ENCODE measurements at places on chromosomes 5 and 9. TPM values are rescaled to one million over a fixed set of nuclear protein-coding genes. Genes with fewer than 3 reads are reported as not detected.

DNA sequence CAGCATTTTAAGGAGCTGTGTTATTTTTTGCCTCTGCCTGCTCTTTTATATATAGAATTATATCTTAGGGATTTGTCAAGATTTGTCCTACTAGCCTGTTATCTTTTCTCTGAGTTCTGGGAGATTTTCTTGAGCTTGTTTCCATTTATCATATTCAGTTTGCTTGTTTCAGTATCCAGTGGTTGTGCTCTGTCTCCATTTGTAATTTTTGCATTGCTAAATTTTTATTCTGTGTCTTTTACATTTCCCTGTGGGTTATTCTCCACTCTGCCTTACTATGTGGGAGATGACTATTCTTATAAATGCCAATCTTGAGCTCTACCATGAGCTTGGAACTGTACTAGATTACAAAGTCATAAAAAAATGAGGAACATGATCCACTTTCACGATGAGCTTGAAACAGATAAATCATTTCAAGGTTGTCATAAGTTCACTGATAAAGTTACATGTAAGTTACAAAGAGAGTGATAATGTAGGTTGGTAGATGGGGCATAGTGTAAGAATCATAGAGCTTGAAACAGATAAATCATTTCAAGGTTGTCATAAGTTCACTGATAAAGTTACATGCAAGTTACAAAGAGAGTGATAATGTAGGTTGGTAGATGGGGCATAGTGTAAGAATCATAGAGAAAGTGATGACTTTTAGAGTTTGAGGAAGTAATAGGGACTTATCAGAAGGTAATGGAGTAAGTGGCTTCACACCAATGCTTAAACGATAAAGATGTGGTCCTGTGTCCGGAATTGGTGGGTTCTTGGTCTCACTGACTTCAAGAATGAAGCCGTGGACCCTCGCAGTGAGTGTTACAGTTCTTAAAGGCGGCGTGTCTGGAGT lies 287.3 kb downstream of the ADGRV1 start:
- no peak for DNase-seq
- no peaks in the 10 kb centered on the region for H3K36me3 ChIP-seq
- peak overlapping the region; percentile 1 for H3K27ac ChIP-seq
- no peaks in the 10 kb centered on the region for H3K4me1 ChIP-seq
- no peaks in the 10 kb centered on the region for H3K27me3 ChIP-seq

DNA sequence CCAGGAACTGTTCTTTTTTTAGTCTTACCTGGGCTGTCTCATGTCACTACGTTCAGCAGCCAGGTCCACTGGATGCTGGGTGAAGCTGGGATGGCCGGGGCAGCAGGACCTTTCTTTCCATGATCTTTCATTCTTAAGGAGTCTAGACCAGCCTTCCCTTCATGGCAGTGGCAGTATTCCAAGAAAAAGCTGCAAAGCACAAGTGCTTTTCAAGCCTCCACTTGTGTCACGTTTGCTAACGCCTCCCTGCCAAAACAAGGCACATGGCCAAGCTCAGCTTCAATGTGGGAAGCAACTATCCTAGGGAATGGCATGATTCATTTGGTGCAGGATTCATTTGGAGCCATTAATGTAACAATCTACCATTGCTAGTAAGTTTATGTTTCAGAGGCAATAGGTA lies 94.8 kb downstream of the RCL1 start:
- H3K4me1 ChIP-seq, result no peaks in the 10 kb centered on the region
- H3K4me3 ChIP-seq, result no peak overlapping the region
- DNase-seq, result no peak
- H3K27me3 ChIP-seq, result no peaks in the 10 kb centered on the region
- no peak overlapping the region for H3K27ac ChIP-seq
- no peaks in the 10 kb centered on the region for H3K36me3 ChIP-seq

- peaks cover 45% of the 10 kb centered on the region for H3K4me1 ChIP-seq
- DNase-seq, result peak; percentile 66
- no peaks in the 10 kb centered on the region for H3K36me3 ChIP-seq
- no peak overlapping the region for H3K4me3 ChIP-seq
These were observed 59.3 kb downstream of the SLC22A5 start for GRCh38 chr5:132428484-132429462.

- no peak for DNase-seq
- no peak overlapping the region for H3K27ac ChIP-seq
- no peaks in the 10 kb centered on the region for H3K27me3 ChIP-seq
- H3K4me1 ChIP-seq, result no peaks in the 10 kb centered on the region
These were observed 8.7 kb upstream of the JAKMIP2 start for GRCh38 chr5:147791181-147791580.

DNA sequence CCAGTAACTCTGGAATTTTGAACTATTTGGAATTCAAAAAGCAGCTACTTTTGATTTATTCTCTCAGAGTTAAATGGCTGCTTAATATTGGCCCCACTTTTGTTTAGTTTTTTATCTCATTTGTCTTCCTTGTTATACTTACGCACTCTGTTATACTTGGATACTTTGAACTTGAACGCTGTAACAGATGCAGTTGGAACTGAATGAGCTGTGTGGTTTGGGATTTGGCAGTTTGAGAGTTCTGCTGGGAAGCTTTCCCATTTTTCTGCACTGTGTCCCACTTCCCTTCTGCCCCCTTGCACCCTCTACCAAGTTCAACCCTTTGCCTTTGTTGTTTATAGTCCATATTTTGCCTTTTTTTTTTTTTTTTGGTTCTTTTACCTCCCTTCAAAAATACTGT lies 3.8 kb downstream of the RHOBTB3 start:
- H3K36me3 ChIP-seq, result no peaks in the 10 kb centered on the region
- no peaks in the 10 kb centered on the region for H3K27me3 ChIP-seq
- peak overlapping the region; percentile 39 for H3K27ac ChIP-seq

GRCh38 chr5:36535378-36535777 lies 71.0 kb upstream of the SLC1A3 start:
- H3K27ac ChIP-seq, result no peak overlapping the region
- H3K27me3 ChIP-seq, result no peaks in the 10 kb centered on the region
- H3K4me3 ChIP-seq, result no peak overlapping the region
- no peaks in the 10 kb centered on the region for H3K4me1 ChIP-seq
- H3K36me3 ChIP-seq, result no peaks in the 10 kb centered on the region
- no peak for DNase-seq

DNA sequence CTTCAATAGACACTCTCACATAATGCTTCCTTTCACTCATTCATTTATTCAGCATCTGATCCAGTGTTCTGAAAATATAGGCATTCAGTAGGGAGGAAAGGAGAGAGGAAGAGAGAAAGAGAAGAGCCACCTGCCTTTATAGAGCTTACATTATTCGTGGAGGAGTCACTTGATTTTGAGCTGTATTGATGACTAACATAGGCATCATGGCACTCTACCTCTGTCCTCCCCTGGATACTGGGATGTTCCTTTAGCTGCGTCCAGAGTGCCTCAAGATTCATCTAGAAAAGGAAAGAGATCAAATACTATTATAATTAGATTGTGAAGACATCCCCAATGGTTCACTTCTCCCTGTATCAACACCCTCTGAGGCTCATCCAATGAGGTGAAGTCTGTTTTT lies 345.1 kb downstream of the SPATA31D1 start:
- no peaks in the 10 kb centered on the region for H3K27me3 ChIP-seq
- no peak overlapping the region for H3K27ac ChIP-seq
- no peaks in the 10 kb centered on the region for H3K36me3 ChIP-seq

GRCh38 chr5:153964191-153964879 lies 74.4 kb downstream of the FAM114A2 start:
- no peak overlapping the region for H3K4me3 ChIP-seq
- peaks cover 4% of the 10 kb centered on the region for H3K4me1 ChIP-seq
- DNase-seq, result no peak
- no peaks in the 10 kb centered on the region for H3K27me3 ChIP-seq
- no peak overlapping the region for H3K27ac ChIP-seq
- H3K36me3 ChIP-seq, result no peaks in the 10 kb centered on the region

DNA sequence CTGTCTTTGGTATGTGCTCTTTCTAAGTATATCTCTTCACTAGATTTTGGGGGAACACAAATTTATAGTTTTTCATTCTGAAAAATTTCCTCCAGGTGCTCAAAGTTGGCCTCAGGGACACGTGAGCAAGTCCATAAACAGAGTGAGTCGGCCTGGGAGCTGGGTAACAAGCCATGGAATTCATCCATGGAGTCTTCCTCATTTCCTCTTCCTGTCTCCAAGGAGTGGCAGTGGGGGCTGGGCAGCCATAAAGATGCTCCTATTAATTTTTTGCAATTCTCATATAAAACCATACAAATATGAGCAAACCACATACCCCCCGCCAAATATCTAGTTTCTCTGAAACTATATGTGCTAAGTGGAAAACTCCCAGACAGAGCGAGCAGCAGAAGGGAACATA lies 136.6 kb upstream of the OTULINL start:
- no peaks in the 10 kb centered on the region for H3K27me3 ChIP-seq
- H3K4me1 ChIP-seq, result peaks cover 36% of the 10 kb centered on the region
- no peak for DNase-seq
- no peaks in the 10 kb centered on the region for H3K36me3 ChIP-seq
- peak overlapping the region; percentile 54 for H3K27ac ChIP-seq
- H3K4me3 ChIP-seq, result no peak overlapping the region

DNA sequence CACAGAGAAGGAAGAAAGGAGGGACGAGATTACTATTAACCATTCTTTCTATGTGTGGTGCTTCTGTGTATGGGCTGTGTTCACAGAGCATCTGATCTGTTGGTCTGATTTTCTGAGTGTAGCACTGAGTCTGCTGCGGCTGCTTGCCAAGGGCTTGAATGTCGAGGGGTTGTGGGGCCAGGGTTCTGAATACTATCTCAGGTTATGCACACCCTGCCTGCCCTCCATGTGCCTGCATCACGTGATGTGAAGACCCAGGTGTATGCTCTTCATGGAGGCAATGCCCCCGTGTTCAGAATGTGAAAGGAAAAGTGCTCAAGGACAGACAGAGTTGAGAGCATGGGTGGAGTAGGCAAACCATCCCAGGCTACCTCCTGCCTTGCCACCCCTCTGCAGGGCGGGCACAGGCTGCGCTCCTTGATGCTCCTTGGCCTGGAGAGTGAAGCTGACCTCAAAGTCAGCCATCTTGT lies 254.9 kb downstream of the FANCC start:
- H3K27ac ChIP-seq, result no peak overlapping the region
- H3K36me3 ChIP-seq, result no peaks in the 10 kb centered on the region
- peaks cover 61% of the 10 kb centered on the region for H3K4me1 ChIP-seq
- no peak overlapping the region for H3K4me3 ChIP-seq
- DNase-seq, result no peak

GRCh38 chr9:2159521-2160454 lies 144.6 kb downstream of the SMARCA2 start:
- H3K27ac ChIP-seq, result peak overlapping the region; percentile 74
- DNase-seq, result no peak
- H3K27me3 ChIP-seq, result no peaks in the 10 kb centered on the region

DNA sequence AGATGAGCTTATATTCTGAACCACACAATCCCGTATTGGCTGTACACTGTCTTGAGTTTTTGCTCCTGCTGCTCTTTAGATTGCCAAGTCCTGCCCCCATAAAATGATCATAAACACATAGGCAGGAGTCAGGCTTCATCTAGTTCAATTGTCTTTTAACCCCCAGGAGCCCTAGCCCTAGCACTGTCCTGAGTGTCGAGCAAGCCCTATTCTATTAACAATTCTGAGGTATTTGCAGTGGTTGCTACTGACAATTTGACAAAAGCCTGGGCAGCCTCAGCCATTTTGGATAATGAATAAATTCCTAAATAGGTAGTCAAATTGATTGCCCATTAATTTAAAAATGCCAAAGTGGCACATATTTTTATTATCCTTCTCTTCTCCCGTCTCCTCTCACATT lies 257.2 kb downstream of the YTHDC2 start:
- H3K27ac ChIP-seq, result no peak overlapping the region
- no peak for DNase-seq
- no peaks in the 10 kb centered on the region for H3K36me3 ChIP-seq
- H3K4me1 ChIP-seq, result no peaks in the 10 kb centered on the region
- no peaks in the 10 kb centered on the region for H3K27me3 ChIP-seq
- H3K4me3 ChIP-seq, result no peak overlapping the region

- H3K27me3 ChIP-seq, result no peaks in the 10 kb centered on the region
- H3K36me3 ChIP-seq, result no peaks in the 10 kb centered on the region
- no peak overlapping the region for H3K4me3 ChIP-seq
- H3K27ac ChIP-seq, result peak overlapping the region; percentile 14
- peak; percentile 84 for DNase-seq
These were observed 9.3 kb downstream of the ZNF622 start for GRCh38 chr5:16456103-16456832.

DNA sequence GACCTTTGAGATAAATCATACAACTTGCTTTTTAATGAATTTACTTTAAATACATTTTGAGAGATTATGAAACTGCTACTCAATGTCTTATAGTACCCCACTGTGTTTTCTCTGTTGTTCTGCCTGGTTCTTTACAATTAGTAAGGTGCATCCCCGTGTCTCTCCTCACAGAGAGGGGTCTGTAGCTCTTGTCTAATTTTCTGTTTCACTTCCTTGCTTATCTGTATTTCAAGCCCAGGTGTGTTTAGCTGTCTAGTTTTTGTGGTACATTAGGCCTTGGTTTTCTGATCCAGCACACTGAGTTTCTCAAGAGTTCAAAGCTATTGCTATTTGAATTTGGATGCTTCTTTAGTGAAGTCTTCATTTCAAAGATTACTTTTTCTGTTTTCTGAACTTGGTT lies 105.1 kb downstream of the MAST4 start:
- H3K27me3 ChIP-seq, result no peaks in the 10 kb centered on the region
- no peaks in the 10 kb centered on the region for H3K36me3 ChIP-seq
- H3K4me3 ChIP-seq, result no peak overlapping the region
- DNase-seq, result no peak

GRCh38 chr9:122360891-122361290 lies 9.9 kb upstream of the PTGS1 start:
- no peak for DNase-seq
- no peaks in the 10 kb centered on the region for H3K4me1 ChIP-seq
- no peak overlapping the region for H3K4me3 ChIP-seq

DNA sequence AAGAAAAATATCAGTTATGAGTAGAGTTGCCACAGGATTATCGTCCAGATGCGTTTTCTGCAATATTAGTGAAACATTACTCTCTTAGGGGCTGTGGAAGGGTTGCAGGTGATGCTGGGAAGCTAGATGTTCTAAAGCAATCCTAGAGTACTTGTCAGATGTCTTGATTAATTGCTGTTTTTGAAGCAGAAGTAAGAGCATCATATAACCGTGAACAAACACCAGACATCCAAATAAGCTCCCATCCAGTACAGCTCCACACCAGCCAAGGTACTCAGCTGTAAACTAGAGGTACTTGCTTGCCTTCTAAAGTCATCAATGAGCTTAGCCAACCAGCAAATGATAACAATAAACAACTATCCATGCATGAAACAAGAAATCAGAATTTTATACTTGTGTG lies 131.1 kb downstream of the ST8SIA4 start:
- H3K4me1 ChIP-seq, result peaks cover 5% of the 10 kb centered on the region
- no peak overlapping the region for H3K4me3 ChIP-seq
- peaks cover 5% of the 10 kb centered on the region for H3K27me3 ChIP-seq
- H3K36me3 ChIP-seq, result no peaks in the 10 kb centered on the region

DNA sequence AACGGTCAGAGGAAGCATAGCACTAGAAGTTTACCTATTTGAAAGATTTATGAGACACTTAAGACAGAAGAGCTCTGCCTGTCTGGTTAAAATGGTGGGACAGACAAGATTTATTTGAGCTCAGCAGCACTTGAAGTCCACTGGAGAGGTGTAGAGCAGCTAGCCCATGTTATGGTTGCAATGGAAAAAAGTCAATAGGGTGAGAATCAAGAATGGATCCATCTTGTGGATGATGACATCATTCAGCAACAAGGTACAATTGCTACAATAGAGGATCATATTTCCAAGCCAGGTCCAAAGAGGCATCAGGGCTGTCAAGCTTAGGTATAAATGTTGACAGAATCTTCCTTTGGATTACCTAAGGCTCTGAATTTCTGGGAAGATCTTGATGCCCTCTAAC lies 21.1 kb upstream of the ZNF131 start:
- no peak overlapping the region for H3K27ac ChIP-seq
- H3K4me1 ChIP-seq, result no peaks in the 10 kb centered on the region
- DNase-seq, result no peak
- H3K36me3 ChIP-seq, result no peaks in the 10 kb centered on the region
- no peaks in the 10 kb centered on the region for H3K27me3 ChIP-seq
- no peak overlapping the region for H3K4me3 ChIP-seq

Gene SLC36A3
- polyA plus RNA-seq, result not detected

Gene ZNF169
- 2.4 TPM for polyA plus RNA-seq
